Activated T-cell treated with anti-CD3 and anti-CD28 coated beads for 4 hours (primary cell): ENCODE measurements at places on chromosomes 7 and 10.

DNA sequence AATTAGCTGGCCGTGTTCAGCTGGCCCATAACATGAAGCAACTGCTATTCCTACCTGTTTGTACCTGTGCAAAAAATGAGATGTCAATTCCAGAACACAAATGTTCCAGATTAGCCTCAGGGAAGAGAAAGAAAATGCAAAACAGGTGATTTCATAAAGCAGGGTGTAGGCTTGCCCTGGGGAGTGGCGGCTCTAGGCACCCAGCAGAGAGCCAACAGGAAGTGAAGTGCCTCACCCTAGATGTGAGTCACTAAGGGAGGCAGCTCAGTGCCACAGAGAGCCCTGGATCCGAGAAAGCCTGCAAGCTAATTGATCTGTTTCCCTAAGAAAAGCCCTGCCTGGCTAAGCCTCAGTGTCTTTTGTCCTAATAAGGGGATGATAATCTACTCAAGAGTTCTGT is 240.0 kb downstream of the ARHGAP21 start:
- no peak for DNase-seq

DNA sequence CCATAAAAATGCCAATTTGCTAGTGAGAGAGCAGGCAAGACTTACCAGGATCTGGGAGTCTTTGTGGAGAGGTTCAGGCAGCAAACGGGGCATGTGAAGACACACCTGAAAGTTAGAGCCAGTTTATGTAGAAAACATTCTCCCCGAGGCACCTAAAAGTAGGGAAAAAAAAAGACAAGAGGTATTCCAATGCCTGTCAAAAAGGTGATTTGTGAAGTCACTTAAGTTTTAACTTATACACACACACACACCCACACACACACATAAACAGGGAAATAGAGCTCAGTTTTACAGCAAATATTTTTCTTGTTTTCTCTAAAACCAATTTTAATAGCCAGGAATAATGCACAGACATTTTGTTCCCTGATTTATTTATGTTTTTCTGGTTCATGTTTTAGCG is at the start of gene LAMB4:
LAMB4 (minus strand) TSS at position 101 of the 400 bp plus-strand sequence. CDS start 7,197 bp downstream, outside the sequence.
- no peak for DNase-seq

DNA sequence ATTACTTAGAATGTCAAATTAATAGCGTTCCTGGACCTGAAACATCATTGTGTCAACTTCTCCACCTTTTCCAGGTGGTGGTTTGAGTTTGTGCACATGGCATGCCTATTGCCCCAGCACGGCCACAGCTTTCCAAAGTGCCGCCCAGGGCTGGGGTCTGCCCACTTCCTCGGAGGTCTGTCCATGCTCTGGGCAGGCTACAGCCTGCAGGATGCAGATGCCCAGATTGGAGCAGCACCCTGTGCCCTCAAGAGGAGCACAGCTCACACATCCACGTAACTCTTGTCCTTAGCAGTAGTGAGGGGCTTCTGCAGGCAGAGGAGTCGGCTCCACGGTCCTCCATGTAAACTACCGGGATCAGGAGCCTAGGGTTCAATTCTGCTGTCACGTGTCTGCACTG is 238.6 kb downstream of the EBF3 start:
- DNase-seq, result no peak

DNA sequence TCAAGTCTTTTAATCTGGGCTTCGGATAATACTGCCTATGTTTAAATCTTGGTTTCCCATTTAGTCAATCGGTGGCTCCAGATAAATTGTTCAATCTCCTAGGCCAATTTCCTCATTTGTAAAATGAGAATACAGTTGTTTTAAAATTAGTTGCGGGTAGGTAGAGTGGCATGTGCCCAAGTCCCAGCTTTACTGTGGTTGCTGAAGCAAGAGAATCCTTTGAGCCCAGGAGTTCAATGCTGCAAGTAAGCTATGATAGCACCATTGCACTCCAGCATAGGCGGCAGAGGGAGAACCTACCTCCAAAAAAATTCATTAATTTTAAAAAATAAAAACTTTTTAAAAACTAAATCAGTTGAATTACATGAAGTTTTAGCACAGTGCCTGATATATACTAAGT is 7.3 kb downstream of the RNF216 start:
- DNase-seq, result no peak

DNA sequence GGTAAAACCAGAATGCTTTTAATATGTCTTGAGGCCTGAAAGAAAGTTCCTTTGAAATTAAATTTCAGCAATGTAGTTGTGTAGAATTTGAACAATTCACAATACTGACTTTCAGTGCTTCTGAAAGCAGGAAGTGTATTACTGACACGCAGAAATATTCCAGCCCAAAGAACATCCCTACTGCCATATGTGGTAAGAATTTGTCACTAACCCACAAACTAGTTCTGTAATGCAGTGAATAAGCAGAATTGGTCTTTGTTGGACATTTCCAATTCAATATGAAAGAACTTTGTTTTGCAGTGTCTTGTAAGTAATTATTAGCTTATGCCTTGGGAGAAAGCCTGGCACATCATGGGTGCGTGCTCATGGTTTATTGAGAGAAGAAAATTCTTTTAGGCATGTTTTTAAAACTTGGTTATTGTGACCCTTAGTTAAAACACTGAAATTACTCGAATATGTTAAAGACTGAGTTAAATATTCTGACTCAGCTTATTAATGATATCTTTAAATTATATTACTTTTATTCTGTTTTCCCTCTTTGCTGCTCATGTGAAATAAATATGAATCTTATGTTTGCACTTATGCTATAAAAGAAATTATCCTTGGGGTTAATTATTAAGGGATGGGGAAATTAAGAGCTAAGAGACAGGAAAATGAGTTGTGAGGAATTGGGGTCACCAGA is 33.4 kb downstream of the PTPN12 start:
- DNase-seq, result no peak

DNA sequence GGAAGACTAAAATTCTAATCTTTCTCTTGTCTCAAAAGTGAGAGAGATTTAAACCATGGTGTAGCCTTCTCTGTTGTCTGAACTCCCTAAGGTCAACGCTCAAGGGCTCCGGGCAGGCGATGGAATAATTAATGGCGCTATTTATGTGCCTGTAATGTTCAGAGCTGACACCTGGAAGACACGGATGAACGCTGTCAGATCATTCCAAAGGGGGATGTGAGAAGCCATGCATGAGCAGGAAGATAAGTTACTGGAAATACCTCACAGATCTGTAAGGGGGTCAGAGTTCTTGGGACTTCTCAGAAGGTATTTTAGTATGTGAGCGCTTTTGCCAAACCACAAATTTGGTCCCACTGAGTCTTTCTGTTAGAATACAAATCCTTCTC is 73.3 kb upstream of the MTPN start:
- DNase-seq, result no peak

GRCh38 chr7:82444220-82444909 is 788 bp upstream of the CACNA2D1 start:
- DNase-seq, result no peak

- no peak for DNase-seq
Measured at GRCh38 chr7:75861636-75862035, 17.2 kb upstream of the RHBDD2 start.

DNA sequence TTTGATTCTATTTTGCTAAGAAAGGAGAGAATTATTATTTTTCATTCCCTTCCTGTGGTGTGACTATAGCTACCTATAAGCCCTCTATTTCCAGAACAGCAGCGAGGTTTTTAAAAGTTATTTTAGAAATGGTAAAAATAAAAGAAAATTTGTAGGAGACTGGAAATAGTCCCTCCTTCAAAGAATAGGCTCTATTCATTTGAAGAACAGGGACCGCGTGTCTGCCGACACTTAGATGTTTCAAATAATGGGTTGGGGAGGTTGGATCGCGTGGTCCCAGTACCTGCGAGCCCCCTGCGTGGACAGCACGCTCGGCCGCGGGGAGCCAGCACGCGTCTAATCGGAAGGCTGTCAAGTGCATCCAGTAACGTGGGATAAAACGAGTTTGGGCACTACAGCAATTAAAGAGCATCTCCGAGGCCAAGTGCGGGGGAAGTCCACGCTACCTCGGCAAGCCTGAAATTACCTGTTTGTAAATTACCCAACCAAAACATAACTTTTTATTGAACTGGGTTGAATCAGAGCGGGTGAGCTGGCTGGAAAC is 1.0 kb downstream of the CACNA2D1 start:
- DNase-seq, result no peak

- DNase-seq, result no peak
Measured at GRCh38 chr7:20945451-20945850, 158.8 kb upstream of the SP8 start.

DNA sequence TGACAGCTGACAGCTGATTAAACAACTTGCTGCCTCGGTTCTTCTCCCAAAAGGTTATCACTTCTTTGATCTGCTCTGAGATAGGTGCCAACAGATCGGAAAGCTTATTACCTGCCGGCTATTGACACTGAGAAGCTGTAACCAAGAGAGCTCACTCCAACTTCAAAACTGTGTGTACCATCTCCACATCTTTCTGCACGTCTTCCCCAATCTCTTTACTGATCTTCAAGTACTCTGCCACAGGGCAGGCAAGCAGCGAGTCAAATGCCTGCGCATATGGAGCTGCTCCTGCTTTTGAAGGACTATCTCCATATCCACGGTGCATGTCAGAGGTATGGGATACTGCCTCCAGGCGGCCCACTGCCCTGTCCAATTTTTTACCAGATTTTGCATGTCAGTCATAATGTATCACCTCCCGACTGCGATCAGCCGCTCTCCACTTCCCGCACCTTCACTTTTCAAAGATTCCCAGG is 352 bp upstream of the ZNF485 start:
- no peak for DNase-seq

- DNase-seq, result no peak
Measured at GRCh38 chr10:74076961-74077360, 73.7 kb downstream of the AP3M1 start.

GRCh38 chr7:150420242-150420641 is 30.2 kb upstream of the GIMAP8 start:
- no peak for DNase-seq

GRCh38 chr7:48741545-48741944 is 182.8 kb upstream of the CDC14C start:
- no peak for DNase-seq

DNA sequence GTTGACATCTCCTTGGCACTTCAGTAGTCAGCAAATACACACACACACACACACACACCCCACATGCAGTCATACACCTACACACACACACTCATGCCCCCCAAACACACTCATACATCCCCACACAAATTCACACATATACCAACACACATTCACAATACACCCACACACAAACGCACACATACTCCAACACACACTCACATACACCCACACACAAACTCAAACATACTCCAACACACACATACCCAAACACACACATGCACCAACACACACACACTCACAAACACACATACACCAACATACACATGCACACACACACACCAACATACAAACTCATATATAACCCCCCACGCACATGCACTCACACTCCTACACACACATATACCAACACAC is 31.4 kb upstream of the CHST15 start:
- no peak for DNase-seq

DNA sequence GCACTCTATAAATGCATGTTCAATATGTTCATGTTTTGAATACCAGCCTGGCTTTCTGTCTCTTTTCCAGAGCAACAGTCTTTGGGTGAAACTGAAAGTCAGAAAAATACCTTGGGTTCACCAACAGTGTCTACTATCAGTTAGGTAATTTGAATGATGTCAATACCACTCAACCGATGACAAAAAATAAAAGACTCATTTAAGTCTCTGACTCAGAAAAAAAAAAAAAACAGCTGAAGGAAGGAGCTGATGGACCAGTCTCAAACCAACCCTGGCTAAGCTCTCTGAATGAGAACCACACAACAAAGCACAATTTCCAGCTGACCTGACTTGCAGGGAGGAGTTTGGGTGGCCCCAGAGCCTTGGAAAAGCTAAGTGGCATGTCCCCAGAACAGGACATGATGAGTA is 42.5 kb downstream of the ABLIM1 start:
- no peak for DNase-seq

GRCh38 chr10:73017955-73018480 is 63.4 kb upstream of the PLA2G12B start:
- DNase-seq, result no peak

- DNase-seq, result no peak
Measured at GRCh38 chr7:115844857-115845256, 185.7 kb downstream of the TFEC start.
